Sigmoid colon (tissue), 7 donors: ENCODE measurements at places on chromosomes 3 and 15.

GRCh38 chr15:41969851-41970431 is 2.4 kb downstream of the EHD4 start:
- no peak for DNase-seq

DNA sequence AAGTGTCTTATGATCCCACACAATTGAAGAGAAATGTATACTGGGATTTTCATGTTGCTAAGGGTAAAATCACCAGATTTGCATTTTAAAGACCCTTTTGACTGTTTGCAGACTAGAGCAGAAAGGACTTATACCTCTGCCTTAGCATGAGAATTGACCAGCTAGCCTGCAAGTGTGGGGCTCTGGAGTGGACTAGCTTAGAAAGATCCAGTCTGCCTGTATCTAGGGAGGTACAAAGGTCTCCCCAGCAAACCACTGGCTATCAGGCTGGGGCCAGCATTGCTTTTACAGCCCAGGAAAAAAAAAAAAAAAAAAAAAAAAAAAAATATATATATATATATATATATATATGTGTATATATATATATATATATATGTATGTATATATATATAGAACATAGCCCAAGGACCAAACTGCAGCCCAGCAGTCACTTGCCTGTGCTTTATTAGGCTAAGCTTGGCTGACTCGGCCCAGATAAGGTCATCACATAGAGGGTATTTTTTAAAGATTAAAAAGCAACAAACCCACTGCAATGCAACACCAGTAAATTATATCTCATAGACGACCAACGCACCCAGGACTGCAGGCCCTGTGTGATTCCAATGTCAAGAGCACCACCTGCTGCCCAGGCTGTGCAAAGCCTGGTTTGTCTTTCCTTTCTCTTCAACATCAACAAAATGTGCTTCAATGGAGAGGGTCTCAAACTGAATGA is 63.7 kb downstream of the DCLK3 start:
- no peak for DNase-seq

- no peak for DNase-seq
Observed at GRCh38 chr3:94156626-94157025, 93.8 kb downstream of the NSUN3 start.

DNA sequence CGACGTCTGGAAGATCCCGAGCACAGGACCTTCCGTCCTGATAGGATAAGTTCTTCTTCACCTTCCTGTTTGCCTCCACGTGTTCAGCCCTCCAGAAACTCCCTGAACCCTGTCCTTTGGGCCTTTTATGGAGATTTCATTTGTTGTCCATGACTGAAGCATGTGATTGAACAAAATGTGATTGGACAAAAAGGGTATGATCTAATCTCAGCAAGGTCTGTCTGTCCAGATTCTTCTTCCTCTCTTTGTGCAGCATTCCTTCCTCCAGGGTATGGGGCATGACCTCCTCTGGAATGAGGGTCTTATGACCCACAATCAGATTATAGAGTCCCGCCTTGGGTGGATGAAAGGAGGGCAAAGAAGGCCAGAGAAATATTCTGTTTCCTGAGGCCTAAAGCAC is at the start of gene CYP19A1:
CYP19A1 (minus strand) TSS at position 101 of the 400 bp plus-strand sequence. CDS start 95,684 bp downstream, outside the sequence.
- DNase-seq, result no peak

- DNase-seq, result no peak
Observed at GRCh38 chr3:172296975-172297332, 151.3 kb downstream of the GHSR start.

DNA sequence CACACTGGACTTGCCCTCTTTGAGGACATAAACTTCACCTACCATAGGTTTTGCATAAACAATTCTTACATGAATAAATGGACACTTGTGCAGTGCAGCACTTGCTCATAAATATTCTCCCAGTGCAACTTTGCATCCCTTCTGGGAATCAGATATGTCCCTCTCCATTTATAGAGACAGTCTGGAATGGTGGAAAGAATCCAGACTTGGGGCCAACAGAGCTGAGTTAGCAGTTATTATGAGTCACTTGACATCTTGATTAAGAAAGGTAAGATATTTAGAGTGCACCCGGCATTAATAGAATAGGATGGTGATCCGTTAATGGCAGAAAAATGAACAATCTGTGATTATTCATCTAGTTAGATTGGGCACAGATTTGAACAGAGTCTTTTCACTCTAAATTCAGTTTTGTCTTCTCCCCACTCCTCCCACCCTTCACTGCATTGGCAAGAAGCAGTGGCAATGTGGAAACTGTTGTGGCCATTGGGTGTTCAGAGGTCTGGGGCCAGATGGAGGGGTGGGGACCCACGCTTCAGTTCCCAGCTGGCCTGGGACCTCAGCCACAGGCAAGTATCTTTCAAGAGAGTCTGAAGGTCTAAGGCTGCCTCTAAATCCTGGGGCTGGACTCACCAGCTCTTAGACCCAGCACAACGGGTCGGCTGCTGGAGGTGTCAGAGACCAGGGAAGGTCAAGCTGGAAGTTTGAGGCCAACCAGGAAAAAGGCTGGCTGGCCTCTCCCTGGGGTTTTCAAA is 58.9 kb upstream of the KY start:
- DNase-seq, result no peak

DNA sequence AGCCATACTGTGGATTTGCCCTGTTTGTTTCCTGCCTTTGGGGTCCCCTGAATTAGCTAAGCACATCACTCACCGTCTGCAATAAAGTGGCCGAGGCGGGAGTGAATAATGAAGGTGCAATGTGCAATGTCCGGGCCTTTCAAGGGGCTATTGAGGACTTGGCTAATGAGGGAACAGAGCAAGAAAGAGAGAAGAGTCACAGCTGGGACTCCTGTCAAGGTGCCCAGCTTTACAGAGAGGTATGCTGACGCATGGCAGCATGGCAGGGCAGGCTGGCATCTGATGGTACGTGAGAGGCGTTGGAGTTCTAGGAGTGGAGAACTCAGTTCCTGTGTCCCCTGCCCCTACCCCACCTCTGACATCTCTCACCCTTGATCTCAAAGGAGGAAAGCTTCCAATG is 13.8 kb upstream of the ATP2B2 start:
- peak; percentile 33 for DNase-seq

GRCh38 chr3:66107855-66108254 is 69.1 kb upstream of the MAGI1 start:
- DNase-seq, result no peak

- no peak for DNase-seq
Observed at GRCh38 chr3:197800379-197800778, 9.3 kb downstream of the LRCH3 start.
